ENCODE measurements at places on chromosomes 2 and 18.

GRCh38 chr2:148391324-148391723 lies 253.2 kb upstream of the EPC2 start:
- DNase-seq: no peak

DNA sequence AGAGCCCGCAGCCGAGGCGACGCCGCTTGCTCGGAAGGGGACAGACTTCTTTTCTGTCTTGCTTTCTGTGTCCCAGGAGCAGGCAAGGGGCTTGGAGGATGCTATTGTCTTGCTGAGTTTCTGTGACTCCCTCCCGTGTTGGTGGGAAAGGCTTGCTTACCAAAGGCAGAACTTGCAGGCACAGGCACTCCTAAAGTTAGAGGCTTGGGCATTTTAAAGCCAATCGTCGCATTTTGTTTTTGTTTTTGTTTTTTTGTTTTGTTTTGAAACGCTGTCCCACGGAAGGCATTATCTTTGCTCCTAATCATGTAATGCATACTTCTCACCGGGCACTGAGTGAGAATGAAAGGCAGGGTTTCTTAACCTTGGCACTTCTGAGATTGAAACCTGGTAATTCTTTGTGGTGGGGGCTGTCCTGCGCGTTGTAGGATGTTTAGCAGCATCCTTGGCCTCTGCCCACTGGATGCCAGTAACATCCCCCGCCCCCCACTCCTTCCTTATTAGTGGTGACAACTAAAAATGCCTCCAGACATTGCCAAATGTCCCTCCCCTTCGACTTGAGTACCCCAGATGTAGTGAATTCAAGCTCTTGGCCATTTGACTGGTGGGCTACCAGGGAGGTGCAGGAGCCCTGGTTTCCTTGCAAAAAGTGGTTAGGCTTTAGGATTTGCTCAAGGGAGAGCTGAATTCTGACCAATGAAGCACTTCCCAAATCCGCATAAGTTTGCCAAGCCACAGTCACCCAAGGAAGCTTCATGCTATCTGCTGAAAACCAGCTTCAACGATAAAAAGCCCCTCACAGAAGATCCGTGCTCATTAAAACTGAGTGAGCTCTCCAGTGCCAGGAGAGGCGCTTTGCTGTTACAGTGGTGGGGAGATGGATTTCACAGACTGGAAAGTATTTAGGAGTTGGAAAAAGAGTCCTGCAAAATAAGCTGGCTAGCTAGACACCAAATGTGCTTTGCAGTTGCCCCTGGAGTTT lies 1.2 kb downstream of the ANTXR1 start:
- DNase-seq: peak; percentile 6

GRCh38 chr2:167438206-167438605 lies 549.9 kb downstream of the XIRP2 start:
- no peak for DNase-seq

- DNase-seq: no peak
Measured at GRCh38 chr2:63486861-63487290, 101.4 kb downstream of the WDPCP start.

- no peak for DNase-seq
Measured at GRCh38 chr2:14189929-14190328, 442.6 kb upstream of the LRATD1 start.

- no peak for DNase-seq
Measured at GRCh38 chr2:12412898-12413305, 303.8 kb upstream of the TRIB2 start.

DNA sequence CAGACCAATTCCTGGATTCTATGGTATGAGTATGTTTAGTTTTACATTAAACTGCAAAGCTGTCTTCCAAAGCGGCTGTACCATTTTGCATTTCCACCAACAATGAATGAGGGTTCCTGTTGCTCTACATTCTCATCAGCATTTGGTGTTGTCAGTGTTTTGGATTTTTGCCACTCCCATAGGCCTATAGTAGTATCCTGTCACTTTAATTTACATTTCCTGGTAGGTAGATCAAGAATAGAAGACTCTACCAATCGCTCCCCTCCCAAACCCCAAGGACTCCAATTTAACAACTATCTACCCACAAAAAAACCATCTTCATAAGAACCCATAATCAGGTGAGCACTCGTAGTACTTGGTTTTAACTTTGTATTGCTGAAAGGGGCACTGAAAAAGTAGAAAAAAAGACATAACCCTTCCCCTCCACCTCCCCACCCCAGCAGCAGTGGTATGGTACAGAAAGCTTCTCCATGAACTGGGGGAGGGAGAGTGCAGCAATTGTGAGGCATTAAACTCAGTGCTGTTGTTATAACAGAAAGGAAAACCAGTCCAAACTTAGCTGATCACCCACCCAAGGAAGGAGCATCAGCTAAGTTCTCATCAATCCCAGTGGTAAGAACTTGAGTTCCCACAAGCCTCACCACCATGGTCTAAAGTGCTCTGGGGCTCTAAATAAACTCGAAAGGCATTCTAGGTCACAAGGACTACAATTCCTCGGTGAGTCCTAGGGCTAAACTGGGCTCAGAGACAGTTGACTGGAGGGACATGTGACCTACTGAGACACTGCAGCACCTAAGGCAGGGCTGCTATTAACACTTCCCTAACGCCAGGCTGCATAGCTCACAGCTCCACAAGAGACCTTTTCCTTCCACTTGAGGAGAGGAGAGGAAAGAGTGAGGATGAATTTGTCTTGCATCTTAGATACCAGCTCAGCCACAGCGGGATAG lies 35.5 kb upstream of the CYTIP start:
- no peak for DNase-seq

Measured in NCI-H1417 treated with DMSO at 0.1 percent for 48 hours (cell line).